Fibroblast of skin of scalp (primary cell): ENCODE measurements at places on chromosomes 2 and 18.
A peak's percentile ranks its signal among the peaks of the same experiment; 100 is the strongest.

DNA sequence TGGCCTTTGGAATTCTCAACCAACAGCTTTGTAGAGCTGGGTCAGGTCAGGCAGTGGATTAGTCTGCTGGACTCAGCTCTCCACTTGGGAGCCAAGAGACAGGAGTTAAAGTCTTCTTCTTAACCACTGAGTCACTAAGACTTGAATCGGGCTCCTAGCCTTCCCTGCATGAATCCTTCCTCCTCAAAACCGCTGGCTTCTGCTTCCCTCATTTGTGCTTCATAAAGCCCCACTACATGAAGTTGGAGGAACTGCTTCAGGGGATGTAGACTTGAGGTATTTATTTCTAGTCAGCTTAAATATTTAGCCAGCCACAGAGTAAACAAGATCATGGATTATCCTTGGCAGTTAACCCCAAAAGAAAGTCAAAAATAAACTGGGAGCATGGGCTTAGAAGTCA lies 536.3 kb upstream of the TNP1 start:
- DNase-seq: peak; percentile 49

- DNase-seq: peak; percentile 30
Observed at GRCh38 chr2:28729698-28730097, 21.9 kb upstream of the PPP1CB start.

DNA sequence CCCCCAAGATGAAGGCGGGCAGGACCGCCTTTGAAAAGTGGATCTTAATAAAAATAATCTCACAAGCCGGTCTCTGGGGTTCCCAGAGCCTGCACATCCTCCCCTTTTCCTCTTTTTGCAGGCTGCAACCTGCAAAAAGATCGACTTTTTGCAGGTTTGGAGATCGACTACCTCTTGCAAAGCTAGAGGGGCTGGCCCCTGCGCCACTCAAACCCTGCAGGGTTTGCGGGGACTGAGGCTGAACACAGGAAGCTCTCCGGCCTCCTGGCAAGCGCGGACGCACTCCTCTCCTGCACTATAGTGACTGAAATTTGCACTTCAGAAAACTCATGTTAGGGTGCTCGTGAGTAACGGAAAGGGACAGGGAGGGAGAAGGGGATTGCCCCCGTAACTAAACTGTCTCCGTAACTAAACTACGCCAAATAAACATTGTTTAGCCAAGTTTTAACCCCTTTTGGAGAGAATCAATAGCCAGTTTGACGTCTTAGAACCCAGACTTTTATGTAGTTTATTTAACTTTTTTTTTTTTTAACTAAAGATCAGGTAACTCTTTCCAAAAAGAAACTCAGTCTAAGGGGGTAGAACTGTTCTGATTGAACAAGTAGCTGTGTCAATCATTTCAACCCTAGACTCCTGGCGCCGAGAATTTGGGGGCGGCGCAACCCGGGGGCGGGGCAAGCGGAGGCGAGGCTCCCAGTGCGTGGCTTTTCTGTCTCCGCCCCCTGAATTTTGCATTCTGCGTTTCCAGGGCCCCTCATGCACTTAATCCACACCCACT lies 2.5 kb downstream of the IGFBP5 start:
- DNase-seq: peak; percentile 72

GRCh38 chr18:74530584-74530862 lies 3.8 kb upstream of the CNDP1 start:
- no peak for DNase-seq

DNA sequence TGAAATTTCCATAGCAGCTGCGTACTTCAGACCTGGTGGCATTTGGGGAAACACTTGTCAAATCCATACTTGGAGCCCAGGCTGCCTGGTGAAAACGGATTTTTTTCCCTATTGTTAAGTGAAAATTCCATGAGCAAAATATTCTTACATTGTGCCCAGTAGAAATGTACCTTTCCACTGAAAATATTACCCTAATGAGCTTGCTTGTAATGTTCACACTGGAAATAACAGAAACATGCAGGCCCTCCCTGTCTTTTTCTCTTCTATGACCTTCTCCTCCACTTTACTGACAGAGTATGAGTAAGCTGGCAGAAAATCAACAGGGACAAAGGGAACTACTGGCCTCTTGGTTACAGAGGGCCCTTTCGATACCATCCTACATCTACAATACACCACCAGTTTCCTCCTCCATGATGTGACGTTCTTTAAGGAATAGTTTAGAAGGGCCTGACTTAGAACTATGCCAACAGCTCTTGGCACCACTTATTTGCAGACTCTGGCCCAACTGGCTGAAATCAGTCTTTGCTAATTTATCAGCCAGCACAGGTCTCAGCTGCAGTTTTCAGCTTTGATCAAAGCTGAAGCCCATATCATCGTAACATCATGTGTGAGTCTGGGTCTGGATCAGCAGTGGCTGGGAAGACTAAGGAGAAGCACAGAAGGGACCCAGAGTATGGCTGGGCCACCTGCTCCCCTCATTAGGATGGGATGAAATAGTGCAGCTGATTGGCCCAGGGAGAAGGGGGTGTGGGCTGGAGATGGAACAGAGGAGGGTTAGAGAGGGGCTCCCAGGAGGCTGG lies 272.2 kb upstream of the ID2 start:
- no peak for DNase-seq

- DNase-seq: peak; percentile 23
Observed at GRCh38 chr2:220394433-220394832, 767.0 kb downstream of the SLC4A3 start.

GRCh38 chr2:220273082-220273481 lies 645.7 kb downstream of the SLC4A3 start:
- DNase-seq: no peak

- peak; percentile 82 for DNase-seq
Observed at GRCh38 chr18:27843783-27844777, 332.9 kb downstream of the CDH2 start.

- no peak for DNase-seq
Observed at GRCh38 chr2:144972676-144973075, 452.8 kb upstream of the ZEB2 start.

DNA sequence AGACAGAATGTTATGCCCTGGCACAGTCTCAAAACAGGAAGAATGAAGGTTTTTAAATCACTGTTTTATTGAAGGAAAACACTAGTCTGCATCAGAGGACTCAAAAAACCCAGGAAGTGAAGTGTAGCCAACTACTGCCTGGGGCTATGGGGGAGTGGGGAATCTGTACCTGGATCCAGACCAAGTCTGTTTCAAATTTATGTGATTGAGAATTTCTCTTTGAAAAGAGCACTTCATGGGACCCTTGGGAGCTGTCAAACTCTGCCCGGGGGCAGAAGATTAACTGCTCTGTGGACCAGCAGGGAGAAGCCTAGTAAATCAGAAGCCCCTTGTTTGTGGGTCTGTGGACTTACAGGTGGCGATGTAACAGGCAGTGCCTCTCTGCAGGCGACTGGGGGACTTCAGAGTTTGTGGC lies 45.3 kb upstream of the TANC1 start:
- DNase-seq: peak; percentile 44

DNA sequence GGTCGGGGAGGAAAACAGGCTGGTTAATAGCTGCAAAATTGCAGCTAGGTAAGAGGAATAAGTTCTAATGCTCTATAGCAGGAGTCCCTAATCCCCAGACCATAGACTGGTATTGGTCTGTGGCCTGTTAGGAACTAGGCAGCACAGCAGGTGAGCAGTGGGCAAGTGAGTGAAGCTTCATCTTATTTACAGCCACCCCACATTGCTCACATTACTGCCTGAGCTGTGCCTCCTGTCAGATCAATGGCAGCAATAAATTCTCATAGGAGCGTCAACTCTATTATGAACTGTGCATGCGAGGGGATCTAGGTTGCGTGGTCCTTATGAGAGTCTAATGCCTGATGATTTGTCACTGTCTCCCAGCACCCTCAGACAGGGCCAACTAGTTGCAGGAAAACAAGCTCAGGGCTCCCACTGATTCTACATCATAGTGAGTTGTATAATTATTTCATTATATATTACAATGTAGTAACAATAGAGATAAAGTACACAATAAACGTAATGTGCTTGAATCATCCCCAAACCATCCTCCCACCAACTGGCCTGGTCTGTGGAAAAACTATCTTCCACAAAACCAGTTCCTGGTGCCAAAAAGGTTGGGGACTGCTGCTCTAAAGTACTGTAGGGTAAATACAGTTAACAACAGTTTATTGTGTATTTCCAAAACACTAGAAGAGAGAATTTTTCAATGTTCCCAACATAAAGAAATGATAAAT lies 91.7 kb upstream of the TFCP2L1 start:
- no peak for DNase-seq

DNA sequence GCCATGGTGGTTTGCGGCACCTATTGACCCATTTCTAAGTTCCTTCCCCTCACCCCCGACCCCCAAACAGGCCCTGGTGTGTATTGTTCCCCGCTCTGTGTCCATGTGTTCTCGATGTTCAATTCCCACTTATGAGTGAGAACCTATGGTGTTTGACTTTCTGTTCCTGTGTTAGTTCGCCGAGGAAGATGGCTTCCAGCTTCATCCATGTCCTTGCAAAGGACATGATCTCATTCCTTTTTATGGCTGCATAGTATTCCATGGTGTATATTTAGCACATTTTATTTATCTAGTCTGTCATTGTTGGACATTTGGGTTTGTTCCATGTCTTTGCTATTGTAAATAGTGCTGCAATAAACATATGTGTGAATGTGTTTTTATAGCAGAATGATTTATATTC lies 183.6 kb downstream of the GBX2 start:
- DNase-seq: no peak

DNA sequence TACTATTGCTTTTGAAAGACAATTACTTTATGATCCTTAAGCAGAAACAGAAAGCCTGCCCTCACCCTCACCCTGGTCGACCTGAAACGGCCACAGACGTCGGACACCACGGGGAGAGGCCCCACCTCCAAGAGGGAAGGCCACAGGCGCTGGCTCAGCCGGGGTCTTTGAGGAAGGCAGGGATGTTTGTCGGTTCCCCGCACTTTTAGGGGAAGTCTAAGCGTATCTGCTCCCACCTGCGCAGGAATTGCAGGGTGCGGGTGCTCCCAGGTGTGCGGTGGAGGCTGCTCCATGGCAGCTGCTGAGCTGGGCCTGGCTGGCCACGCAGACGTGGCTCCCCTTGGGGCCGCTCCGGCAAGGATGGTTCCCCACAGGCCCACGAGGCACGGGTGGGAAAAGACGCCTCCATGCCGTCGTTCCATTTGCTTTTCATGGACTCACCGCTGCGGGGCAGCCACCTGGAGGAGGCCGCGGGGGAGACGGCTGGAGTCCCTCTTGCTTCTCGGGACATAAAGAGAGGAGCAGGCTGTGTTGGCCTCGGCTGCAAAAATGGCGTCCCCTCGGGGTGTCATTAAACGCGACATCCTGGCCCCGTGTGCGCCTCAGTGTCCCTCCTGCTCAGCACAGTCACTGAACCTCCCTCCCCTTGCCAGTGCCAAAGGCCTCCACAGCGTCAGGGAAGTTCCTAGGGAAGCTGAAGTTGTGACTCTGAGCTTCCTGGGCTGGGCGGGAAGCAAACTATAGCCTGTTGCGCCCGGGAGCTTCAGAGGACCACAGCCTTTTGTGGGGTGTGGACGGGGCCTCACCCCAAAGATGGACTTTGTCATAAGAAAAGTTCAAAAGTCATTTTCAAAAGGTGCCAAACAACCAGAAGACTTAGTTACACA lies 63.4 kb downstream of the NFATC1 start:
- DNase-seq: no peak

DNA sequence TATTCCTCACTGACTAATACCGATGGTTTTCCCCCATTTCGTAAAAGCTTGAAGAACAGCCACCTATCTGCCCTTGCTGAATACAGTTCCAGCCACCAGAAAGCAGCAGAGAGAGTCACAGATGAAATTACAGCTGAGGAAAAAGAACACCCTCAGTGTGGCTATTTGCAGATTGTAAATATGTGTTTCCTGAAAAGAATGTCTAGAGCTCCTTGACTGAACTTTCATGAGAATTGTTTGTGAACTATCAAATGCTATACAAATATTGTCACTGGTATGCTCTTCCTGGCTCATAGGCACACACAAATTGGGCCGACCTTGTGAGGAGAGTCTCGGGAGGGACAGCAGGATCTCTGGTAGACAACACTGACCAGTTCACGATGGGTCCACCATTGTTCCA lies 58.1 kb upstream of the TTC39C start:
- DNase-seq: no peak

DNA sequence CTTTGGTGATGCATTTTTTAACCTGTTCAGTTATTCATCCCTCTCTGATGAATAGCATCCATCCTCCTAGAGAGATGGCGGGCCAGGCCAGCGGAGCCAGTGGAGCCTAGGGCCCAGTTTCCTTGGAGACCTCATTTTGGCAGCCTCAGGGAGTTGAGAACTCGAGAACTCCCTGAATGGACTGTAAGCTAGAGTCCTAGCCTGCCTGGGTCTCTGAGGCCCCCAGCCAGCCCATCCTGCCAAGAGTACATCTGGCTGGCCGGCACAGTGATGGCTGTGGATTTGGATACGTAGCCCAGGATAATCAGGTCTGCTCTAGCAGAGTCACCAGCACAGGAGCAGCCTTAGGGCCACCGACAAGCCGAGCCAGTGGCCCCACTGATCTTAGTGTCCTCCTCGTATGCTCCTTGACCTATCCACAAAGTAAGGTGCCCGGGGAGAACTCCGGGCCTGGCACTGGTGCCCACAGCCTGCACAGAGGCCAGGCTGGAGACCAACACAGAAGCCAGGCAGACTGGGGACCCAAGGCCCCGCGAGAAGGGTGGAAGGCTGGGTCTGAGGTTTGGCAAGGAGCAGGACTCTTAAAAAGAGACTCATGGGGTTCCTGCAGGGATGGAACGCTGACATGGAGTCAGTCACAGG lies 110.5 kb upstream of the MCFD2 start:
- DNase-seq: no peak

DNA sequence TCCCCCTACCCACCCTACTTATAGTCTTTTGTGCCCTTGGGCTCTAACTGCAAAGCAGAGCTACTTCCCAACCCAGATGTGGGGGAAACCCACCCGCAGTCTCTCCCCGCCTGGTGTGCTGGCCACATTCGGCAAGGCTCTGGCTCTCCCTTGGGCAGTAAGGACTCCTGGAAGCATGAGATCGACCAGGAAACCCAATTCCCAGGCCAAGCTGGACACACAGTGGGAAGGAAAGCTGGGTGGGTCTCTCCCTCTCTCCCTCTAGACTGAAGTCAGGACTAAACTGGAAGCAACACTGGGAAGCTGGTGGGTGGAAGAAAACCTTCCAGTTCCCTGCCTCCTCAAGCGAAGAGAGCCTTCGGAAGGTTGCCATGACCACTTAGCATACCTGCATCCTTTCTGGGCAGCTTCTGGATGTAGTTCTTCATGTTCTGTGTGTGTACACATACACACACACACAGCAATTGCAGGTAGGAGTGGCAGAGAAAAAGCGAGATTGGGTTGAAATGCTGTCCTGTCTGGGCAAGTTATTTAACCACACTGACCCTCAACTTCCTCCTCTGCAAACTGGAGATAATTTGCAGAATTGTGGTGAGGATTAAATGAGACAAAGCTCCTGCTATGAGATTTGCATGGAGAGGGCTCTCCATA lies 33.9 kb downstream of the ZBTB7C start:
- no peak for DNase-seq

- DNase-seq: peak; percentile 91
Observed at GRCh38 chr2:127637725-127638252, 8.2 kb upstream of the GPR17 start.

GRCh38 chr2:120384486-120385354 lies 38.8 kb downstream of the INHBB start:
- no peak for DNase-seq

GRCh38 chr18:57798713-57799373 lies 4.3 kb downstream of the ATP8B1 start:
- DNase-seq: no peak

GRCh38 chr2:177692783-177693269 lies 300.3 kb downstream of the AGPS start:
- DNase-seq: no peak
